Stimulated activated CD8-positive, alpha-beta memory T cell treated with anti-CD3 and anti-CD28 coated beads, Interleukin-4, amount 100 ng/mL, for 48 hours (primary cell): ENCODE measurements at places on chromosomes 6 and 20.

DNA sequence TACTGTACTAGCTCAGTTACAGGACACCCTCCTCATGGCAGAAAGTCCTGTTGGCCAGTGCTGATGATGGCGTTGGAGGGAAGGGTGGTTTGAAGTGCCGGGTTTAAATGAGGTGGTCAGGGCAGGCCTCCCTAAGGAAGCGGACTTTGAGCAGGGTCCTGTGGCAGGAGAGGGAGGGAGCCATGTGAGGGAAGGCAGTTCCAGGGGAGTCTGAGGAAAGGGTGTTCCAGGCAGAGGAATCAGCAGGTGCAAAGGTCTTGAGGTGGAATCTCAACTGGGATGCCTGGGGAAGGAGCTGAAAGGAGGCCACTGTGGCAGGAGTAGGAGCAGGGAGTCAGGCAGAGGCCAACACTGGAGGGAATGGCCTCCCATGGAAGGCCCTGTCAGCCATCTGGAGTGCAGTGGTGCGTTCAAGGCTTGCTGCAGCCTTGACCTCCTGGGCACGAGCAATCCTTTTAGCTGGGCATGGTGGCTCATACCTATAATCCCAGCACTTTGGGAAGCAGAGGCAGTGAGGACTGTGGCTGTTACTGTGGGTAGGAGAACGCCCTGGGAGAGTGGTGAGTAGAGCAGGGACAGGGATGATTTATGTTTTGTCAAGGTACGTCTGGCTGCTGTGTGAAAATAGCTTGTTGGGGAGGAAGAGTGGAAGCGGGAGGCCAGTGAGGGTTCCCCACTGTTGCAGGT lies 26.2 kb downstream of the VSTM2L start:
- DNase-seq = no peak

DNA sequence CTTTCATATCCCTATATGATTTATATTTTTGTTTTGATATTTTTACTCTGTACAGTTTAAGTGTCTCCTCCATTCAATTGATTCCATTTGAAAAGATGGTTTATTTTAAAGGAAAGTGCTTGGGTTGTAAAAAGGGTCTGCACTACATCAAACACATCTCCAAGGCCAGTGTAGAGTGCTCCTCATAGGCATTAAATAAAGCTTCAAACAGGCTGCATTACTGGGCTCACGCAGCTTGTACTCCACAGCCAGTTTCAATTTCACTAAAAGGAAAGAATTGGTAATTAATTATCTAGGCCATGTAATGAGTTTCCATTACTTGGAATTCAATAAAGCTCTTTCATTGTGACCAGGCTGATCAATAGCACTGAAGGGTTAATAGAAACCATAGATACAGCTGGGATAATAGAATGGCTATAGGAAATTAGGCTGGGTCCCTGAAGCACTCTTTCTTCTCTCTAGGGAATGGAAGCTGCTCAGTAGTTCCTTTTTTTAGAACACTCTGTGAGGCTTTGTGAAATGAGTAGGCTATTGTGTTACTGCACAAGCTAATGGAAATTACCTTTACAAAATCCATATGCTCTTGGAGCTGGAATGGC lies 442.2 kb downstream of the RNF144B start:
- DNase-seq = no peak

DNA sequence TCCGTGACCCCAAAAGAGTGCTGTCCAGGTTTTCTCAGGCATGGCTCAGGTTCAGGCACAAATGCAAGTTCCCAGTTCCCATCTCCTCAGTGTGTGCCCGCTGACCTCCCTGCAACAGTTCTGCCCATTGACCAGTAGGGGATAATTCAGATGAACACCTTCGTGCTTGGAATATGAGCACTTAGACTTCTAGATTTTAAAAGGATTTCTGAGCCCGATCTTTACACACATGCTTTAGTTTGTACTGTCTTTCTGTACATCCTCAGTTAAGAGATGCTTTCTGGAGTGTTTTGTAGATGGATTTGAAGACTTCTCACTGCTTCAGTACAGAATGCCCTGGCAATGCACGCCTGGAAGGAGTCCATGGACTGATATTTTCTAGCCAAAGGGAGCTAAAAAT lies 239.6 kb upstream of the PLCB4 start:
- no peak for DNase-seq

DNA sequence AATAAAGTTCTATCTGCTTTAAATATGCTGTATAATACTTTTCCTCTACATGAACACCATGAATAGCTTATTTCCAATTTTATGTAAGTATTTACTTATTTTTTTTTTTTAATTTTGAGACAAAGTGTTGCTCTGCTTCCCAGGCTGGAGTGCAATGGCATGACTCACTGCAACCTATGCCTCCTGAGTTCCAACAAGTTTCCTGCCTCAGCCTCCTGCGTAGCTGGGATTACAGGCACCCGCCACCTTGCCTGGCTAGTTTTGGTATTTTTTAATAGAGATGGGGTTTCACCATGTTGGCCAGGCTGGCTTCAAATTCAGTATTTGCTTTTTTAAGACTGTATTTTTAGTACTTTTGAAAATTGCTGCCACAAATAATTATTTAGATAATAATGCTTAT lies 1365.9 kb downstream of the GRIK2 start:
- DNase-seq = no peak

DNA sequence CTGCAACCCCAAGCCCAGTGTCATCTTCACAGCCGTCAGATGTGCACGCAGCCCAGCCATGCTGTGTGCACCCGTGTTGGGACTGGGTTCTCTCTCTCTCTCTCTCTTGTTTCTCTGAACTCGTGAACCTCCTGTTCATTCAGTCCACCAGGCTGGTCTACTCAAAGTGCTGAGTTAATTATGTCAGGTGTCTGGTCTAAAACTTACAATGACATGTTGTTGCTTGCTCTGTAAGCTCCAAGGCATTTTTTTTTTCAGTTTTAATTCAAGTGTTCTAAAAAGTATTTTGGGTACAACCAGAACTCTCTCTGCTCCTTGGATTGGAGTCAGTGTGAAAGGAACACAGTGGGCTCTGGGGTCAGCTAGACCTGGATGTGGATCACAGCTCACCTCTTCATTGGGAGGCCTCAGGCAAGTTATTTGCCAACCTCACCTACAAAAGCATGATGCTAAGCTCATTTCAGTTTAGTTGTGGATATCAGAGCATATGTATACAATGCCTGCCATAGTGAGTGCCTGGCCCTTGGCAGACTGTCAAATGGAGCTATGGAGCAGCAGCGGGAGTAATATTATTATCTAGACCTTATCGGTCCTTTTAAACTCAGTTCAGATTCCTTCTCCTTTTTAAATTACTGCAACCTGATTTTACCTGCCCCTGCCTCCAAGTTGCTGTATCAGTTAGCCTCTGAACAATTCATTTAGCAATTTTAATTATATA lies 59.5 kb downstream of the PLEKHG1 start:
- DNase-seq = no peak

GRCh38 chr6:166470029-166470862 lies 87.5 kb upstream of the MPC1 start:
- no peak for DNase-seq

- DNase-seq = no peak
Observed at GRCh38 chr6:26211963-26212362, 124.7 kb downstream of the HFE start.

GRCh38 chr6:79764747-79765146 lies 133.6 kb downstream of the SH3BGRL2 start:
- no peak for DNase-seq

GRCh38 chr20:58084566-58084965 lies 143.9 kb downstream of the ANKRD60 start:
- DNase-seq = peak; percentile 10

DNA sequence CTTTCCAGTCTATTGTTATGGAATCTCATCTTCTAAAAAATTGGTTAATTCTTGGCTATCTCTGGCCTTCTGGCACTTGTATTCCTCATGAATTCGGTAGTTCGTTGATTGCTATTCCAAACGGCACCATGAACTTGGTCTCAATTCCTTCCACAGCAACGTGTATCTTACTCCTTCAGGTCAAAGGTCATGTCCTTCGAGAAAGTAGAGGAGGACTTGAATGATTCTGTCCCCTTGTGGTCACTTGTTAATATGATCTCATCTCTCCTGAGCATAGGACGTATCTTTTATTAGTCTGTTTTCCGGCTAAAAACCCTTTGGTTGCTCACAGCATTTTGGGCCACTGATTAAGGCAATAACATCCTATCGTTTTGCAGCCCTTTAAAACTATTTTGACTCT lies 9.4 kb downstream of the TLDC2 start:
- DNase-seq = no peak

DNA sequence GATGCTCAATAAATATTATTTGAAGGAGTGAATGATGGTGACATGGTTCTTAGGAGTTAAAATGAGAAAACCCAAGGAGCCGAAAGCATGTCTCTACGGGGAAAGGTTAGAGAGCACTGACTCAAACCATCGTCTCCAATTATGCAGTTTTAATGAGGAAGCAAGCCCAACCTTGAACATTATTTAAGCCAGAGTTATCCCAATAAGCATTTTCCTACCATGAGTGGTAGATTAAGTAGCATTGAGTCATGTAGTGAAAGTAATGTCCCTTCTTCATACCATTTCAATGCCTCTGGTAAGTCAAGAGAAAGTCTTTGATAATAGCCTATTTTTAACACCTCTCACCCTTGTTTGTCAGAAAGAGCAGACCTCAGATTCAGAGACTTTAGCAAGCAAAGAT lies 13.5 kb downstream of the TSHZ2 start:
- no peak for DNase-seq

DNA sequence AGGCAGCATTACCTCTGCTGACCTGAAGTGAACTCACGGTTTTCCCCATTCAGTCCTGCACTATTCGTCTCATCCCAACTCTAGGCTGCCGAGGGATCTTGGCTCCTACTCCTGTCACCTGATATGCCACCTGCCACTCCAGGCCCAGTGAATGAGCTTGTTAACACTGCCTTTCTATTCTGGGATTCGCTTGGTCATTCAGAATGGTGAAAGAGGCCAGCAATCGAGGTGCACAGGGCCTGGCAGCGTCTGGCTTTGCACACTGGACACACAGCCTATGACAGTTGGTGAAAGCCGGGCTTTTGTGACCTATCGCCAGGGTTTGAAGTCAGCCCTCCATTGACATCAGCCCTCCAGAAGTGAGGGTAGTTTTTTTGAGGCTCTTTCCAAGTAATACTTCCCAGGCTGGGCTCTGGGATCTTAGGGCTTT lies 59.3 kb upstream of the MYL9 start:
- no peak for DNase-seq

- no peak for DNase-seq
Observed at GRCh38 chr6:145009711-145010110, 724.6 kb downstream of the UTRN start.

GRCh38 chr6:4023240-4023639 lies 55.7 kb downstream of the FAM217A start:
- DNase-seq = no peak

GRCh38 chr6:19465256-19465655 lies 371.9 kb upstream of the ID4 start:
- no peak for DNase-seq

- no peak for DNase-seq
Observed at GRCh38 chr6:156391061-156391672, 386.0 kb upstream of the ARID1B start.
